CD4-positive, CD25-positive, alpha-beta regulatory T cell (primary cell): ENCODE measurements at places on chromosomes 16 and 17.

DNA sequence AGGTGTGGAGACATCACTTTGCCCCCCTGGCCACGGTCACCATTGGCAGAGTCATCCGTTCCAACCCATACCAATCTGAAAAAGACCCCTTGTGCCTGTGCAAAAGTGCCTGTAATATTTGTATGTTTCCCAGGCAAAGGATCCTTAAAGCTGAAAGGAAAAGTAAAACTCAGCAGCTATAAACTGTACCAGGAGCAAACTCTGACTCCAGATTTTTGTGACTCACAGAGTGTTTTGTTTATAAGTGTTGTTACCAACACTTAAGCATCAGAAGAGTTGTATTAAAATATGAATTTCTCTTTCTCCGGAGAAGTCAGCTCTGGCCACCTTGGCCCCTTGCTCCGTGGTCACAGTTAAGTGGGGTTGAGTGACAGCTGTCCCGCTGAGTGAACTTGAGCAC is 75.9 kb downstream of the IRX6 start:
- no peak for DNase-seq

DNA sequence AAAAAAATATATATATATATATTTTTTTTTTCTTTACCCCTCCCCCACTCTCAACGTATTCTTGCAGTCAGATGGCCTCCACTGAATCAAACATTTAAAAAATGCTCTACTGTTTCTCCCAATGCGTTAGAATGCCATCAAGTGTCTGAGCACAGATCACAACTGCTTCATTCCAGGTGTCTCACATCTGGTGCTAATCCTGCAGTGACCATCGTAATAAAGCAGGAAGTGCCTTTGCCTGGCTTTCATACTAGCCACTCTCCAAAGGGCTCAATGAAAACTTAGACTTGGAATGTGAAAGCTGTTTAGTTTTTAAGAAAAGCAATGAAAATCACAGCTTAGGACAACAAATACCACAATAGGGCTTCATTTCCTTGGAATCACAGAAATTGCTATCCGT is 37.2 kb downstream of the SKAP1 start:
- DNase-seq: no peak

DNA sequence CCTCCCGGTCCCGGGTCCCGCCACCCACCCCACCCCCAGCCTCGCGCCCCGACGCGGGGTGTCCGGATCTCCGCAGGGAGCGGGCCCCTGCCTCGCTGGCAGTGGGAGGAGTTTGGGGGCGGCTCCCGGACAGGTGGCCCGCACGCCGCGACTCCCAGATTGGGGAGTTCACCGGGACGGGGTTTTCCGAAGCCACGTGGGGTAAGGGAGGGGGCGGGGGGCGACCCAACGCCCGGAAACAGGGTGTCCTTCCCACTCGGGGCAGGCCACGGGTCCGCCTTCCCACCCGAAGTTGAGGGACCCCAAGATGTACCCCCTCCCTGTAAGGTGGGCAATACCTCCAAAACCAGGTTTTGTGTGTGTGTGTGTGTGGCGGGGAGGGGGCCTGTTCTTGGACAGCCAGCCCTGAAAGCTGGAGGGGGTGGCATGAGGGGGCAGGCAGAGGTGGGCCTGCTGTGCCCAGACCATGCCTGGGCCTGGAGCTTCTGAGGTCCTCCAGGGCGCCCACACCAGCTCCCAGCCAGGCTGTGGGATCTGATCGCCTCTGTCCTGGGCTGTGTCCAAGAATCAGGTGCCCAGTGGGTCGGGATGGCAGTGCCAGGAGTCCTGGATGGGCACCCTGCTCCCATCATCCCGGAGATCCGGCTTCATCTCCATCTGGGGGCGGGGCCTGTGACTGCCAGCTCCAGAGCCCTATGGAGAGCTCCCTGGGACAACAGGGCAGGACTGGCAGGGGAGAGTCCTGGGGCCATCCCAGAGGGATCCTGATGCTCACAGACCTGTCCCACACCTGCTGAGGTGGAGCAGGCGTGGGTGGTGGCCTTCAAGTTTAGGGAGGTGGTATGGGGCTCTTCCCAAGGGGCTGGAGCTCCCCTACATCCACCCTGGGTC is 767 bp downstream of the SYNGR2 start:
- DNase-seq: peak; percentile 63

GRCh38 chr16:62077998-62078397 is 41.8 kb upstream of the CDH8 start:
- no peak for DNase-seq

GRCh38 chr17:43979011-43979410 is 25.3 kb upstream of the PYY start:
- no peak for DNase-seq
